ENCODE measurements at places on chromosomes 13 and 19.

GRCh38 chr13:27979765-27980279 is 8.7 kb downstream of the URAD start:
- no peak for DNase-seq

DNA sequence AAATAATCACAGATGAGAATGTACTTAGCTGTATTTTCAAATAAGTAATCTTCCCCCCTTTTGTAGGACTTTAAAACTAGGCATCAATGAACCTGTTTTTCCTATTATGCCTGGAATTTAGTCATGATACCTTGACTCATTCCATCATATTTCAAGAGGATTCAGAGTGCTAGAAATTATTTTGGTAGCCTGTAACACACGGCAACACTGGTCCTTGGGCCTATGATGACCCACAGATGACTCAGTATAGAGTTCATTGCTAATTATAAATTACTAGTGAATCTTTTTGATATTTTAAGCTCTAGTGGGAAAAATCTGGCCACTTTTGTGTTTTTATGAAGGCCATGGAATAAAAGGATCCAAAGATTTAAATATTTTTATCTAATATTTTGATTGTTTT is 26.0 kb upstream of the GARRE1 start:
- DNase-seq: no peak

DNA sequence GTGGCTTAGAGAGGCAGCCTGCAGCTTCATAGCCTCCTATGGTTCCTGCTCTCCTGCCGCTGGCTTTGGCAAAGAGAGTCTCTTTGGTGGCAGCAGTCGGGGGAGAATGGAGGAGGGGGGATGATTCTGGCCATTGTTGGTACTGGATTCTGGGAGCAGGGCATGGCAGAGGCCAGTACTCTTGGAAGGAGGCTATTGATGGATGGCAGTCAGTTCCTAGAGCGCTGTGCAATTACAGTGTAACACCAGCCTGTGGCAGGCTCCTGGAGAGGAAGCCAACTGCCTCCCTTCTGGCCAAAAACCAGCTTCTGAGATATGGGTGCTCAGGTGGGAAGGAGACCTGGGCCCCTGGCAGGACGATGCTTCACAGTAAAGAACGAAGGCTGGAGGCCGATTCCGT is 47.9 kb upstream of the TMTC4 start:
- DNase-seq: no peak

DNA sequence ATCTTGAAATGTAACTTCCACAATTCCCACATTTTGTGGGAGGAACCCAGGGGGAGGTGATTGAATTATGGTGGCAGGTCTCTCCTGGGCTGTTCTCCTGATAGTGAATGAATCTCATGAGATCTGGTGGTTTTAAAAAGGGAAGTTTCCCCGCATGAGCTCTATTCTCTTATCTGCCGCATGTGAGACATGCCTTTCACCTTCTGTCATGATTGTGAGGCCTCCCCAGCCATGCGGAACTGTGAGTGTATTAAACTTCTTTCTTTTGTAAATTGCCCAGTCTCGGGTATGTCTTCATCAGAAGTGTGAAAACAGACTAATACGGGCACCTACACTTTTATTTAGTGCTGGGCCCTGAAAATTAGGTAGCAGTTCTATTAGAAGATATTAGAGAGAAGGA is 45.8 kb downstream of the TNFSF13B start:
- DNase-seq: no peak

- DNase-seq: no peak
Measured at GRCh38 chr19:49667473-49667872, 1.7 kb downstream of the BCL2L12 start.

GRCh38 chr13:110519506-110519905 is 42.0 kb downstream of the RAB20 start:
- DNase-seq: no peak

GRCh38 chr13:26813980-26814348 is 53.4 kb upstream of the GPR12 start:
- no peak for DNase-seq

DNA sequence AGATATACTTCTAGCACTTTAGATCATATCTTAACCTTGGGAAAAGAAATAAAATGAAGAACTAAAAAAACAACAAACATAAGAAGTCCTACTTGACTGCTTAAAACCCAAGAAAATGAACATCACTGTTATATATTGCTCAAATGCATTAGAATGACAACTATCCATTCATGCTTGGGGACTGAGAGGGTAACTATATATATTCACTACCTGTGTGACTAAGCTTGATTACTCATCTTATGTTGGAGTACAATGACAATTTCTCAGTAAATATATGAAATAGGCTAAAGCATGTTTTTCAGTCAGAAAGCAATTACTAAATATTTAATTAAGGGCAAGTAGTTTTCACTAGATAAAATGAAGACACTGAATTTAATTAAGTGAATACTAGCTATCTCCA is 40.1 kb downstream of the ZC3H13 start:
- DNase-seq: no peak

DNA sequence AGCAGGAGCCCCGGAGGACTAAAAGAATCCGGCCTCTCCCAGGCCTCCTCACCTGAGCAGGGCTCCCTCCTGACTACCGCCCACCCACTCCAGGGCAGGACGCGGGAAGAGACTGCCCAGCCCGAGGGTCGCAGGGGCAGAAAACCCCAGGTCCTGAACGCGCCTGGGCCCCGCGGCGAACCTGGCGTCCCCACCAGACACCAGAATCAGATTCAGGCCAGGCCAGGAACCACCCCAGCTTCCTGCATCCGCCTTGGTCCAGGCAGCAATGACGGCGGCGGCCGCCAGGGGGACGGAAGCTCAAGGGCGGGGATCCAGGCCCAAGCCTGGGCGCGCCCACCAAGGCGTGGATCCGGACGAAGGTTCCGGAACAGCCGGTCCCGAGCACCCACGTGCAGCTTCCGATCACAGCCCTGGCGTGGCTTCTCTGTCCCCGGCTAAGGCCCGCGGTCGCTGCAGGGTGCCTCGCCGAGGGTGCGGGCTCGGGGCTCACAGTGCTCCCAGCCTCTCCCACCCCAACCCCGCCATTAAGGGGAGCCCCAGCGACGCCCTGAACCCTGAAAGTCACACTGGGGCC is 3.6 kb downstream of the LGALS7 start:
- peak; percentile 88 for DNase-seq

- peak; percentile 29 for DNase-seq
Measured at GRCh38 chr19:13260883-13261653, 110.9 kb downstream of the IER2 start.

DNA sequence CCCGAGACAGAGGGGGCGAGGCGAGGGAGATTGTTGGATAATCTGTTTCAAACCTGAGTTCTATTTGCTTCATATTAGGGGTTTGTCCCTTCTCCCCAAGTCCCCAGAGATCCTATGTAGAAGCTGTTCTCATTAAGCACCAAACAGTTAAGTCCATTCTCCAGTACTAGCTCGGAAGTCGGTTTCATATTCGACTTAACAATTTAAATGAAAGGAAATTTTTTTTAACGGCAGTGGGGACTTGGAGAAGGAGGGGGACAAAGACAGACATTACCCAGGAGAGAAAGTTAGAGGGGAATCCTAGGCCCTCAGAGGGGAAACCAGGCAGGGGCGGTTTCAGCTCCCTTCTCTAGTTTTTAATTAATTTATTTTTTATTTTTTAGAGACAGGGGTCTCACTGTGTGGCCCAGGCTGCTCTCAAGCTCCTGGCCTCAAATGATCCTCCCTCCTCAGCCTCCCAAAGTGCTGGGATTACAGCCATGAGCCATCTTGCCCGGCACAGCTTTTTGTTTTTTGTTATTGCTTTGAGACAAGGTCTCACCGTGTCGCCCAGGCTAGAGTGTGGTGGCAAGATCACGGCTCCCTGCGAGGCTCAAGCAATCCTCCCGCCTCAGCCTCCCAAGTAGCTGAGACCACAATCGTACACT is 13.7 kb upstream of the TLE2 start:
- no peak for DNase-seq

GRCh38 chr13:90889906-90890834 is 457.3 kb upstream of the MIR17HG start:
- DNase-seq: no peak

GRCh38 chr13:39825886-39826285 is 170.4 kb downstream of the COG6 start:
- no peak for DNase-seq

GRCh38 chr19:7862413-7862951 is 11.7 kb downstream of the PRR36 start:
- DNase-seq: peak; percentile 81

GRCh38 chr13:48113756-48114130 is 18.8 kb upstream of the MED4 start:
- DNase-seq: no peak
